Skeletal muscle cell (primary cell): ENCODE measurements at places on chromosomes 6 and 20.

DNA sequence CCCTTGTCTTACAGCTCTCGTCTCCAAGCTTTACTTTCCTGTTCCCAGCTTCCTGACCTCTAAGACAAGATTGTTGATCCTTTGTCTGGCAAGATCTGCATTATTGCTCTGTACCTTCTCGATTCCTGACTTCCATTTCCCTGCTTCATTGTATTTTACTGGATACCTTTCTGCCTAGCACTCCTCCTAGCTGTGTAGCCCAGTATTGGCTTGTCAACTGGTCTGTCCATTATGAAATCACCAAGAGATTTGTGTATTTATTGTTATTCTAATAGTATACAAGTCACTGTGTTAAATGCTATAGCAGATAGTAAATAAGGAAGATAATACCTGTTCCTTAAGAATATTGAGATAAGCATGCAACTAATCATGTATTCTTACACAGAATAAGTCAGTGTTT lies 305.4 kb downstream of the CDKAL1 start:
- DNase-seq = no peak

DNA sequence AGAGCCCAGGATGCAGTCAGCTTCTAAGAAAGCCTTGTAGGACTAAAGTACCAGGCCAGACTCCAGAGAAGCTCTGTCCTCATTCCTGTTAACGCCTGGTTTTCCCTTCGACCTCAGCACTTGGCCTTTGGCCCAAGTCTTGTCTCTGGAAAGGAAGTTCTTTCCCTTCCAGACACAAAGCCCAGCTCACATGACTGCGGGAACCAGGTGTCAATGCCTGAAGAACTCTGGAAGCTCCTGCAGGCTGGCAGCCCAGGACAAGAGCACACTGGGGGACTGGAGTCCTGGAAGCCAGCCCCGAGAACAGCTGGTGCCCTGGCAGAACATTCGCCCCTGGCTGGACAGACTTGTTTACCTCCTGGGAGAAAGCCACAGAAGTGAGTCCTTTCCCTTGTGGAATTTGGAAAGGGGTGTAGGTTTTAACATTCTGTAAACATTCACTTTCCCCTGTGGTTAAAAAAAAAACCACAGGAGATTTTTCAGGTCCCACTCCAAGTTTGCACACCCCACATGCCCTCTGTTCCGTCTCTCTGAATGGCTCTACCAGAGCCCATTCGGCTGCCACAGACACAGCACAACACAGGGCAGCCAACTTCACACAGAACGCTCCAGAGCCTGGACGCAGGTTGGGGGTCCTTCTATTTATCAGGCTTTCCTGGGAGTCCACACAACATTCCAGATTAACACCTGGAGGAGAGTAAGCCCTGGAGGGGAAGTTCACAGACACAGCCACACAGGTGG lies 18.1 kb downstream of the ACSS1 start:
- DNase-seq = no peak

DNA sequence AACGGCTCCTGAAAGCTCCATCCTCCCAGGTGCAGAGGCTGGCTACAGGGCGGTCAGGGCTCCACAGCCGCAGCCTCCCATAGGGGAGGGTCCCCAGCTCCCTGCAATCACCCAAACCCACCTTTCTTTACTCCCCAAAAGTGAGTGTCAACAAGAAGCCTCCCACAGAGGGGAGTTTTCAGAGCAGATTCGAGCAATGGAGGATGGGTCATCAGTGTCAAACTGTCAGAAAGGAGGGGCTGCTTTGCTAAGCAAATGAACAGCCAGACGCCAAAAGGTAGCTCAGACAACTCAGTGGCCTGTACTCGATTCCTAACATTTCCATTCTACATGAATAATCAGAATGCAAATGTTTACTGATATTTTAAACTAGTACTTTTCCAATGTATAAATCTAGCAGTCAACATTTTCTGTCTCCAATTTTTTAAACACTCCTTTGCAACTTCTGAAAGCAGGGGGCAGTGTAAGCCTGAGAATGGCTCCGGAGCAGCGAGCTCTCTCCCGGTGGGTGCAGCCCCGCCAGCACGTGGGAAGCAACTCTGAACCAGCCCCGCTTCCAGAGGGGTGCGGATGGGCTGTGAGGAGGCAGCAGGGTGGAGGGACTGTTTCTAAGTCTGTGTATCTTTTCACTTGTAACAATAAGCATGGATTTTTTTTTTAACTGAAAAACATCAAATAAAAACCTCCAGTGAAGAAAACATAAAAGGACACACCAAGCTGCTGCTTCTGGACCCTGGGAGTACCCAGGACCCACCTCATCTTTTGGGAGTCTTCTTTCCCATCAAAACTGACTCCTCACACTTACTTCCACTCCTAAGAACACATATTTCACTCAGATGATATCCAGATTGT lies 54.9 kb downstream of the TAF4 start:
- DNase-seq = no peak

DNA sequence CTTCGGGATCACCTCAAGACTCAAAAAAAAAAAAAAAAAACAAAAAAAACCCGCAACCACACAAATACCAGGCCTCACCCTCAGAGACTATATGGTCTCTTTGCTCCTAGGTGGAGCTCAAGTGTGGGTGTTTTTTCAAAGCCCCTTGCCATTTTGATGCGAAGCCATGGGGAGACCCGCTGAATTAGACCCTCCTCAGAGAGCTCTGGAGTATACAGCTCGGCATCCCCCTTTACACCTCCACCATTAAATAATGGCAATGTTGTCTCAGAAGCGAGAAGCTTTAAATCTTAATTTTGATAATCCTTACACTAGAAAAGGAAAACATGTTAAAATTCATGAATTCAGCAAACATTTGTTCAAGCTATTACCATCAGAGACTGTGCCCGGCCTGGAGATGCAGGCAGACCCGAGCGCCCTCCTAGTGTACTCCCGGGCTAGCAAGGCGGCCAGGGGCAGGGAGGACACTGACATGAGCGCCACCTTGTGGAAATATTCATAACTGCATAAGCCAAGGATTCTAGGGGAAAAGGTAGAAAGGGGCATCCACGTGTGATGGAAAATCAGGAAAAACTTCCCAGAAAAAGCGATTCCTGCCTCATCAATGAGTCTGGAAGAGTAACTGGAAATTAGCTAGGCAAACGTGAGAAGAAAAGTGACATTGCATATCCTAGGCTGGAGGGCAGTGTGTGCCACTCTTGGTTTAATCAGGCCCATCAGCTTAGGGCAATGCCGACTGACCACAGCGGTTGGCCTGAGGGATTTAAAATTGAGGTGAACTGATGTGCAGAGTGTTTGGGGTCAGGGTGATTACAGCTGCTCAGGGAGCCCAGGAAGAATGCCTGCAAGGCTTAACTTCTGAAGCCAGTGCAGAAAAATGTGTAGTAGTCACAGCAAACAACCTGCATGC lies 72.5 kb downstream of the B3GAT2 start:
- no peak for DNase-seq

DNA sequence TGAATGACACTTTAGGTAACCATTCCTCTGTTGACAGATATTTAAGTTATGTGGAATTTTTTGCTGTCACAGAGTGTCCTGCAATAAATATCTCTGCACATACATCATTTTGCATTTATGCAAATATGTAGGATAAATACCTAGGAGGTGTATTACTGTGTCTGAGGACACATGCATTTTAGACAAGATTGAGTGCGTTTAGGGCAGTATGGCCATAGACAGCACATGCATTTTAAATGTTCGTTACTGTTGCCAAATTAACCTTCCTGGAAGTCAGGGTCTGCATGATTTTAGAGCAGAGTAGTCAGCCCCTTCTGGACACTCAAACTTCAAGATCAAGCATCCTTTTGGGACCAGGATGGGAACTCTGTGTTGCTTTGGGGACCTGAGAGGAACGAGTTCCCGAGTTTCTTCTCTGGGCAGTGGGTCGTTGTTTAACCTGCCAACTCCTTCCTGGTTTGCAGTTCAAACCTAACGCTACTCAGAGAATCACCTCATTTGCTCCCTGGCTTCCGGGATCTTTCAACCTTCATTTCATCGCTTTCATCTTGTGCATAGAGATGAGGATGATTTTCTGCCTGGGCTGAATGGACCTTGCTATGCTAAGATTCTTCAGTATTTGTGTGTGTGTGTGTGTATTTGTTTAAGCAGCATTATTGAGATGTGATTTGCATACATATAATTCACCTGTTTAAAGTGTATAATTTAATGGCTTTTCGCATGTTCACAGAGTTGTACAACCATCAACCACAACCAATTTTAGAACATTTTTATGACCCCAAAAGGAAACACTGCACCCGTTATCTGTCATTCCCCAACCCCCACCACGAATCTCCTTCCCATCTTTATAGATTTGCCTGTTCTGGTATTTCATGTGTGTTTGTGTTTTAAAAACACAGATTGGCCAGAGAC lies 9.8 kb downstream of the BCAS4 start:
- DNase-seq = no peak

GRCh38 chr20:14859627-14860026 lies 522.2 kb upstream of the FLRT3 start:
- no peak for DNase-seq

DNA sequence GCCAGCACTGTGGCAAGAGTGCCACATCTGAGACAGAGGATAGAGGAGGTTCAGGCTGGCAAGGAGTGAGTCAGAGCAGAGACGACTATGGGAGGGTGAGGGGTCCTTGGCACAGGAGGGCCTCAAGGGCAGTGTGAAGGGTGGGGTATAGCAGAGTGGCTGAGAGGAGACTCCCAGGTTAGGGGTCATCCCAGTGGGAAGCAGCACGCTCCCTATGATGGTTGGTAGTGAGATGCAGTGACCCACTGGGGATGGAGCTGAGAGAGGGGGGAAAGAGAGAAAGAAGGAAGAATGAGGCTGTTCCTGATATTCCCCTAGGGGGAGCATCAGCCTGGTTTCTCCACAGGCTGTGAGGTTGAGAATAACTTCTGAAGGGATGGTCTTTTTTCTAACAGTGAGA lies 97.3 kb downstream of the INSM1 start:
- no peak for DNase-seq

DNA sequence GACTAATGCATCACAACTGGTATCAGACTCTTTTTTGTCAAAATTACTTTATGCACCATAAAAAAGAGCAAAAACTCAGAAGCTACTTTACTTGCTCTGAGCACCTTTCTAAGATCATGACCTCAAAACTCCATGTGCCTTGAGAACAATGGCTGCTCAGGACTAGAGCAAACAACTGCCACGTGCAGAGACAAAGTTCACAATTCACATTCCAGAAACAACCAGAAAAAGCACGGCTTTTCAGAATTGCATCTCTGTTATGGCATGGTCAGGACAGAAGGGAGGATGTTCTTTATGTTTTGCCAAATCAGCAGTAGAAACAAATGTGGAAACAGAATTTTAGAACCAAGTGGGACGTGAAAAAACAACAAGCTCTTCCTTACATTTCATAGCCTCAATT lies 70.5 kb downstream of the CNKSR3 start:
- no peak for DNase-seq

DNA sequence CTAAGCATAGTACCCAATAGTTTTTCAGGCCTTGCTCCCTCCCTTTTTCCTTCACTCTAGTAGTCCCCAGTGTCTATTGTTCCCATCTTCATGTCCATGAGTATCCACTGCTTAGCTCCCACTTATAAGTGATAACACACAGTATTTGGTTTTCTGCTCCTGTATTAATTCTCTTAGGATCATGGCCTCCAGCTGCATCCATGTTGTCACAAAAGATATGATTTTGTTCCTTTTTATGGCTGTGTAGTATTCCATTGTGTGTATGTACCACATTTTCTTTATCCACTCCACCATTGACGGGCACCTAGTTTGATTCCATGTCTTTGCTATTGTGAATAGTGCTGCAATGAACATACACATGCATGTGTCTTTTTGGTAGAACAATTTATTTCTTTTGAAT lies 102.9 kb downstream of the FAXC start:
- no peak for DNase-seq

DNA sequence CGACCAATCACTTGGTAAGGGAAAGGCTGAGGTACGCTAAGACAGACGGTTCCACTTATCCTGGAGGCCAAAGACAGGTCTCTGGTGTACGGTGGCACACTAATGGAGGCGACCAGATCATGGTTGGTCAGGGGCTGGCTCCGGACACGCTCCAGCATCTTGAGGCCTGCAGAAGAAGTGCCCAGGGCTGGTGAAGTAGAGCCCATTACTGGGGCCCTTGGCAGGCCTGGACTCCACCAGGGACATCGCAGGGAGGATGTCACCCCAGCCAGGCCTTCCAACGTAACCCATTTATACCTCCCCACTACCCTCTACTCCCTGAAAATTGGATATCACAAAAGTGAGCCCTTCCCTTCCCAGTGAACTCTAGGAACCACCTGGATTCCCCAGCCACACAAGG lies 16.2 kb downstream of the KHDC1L start:
- no peak for DNase-seq

GRCh38 chr6:145529582-145529981 lies 205.7 kb downstream of the EPM2A start:
- DNase-seq = no peak

DNA sequence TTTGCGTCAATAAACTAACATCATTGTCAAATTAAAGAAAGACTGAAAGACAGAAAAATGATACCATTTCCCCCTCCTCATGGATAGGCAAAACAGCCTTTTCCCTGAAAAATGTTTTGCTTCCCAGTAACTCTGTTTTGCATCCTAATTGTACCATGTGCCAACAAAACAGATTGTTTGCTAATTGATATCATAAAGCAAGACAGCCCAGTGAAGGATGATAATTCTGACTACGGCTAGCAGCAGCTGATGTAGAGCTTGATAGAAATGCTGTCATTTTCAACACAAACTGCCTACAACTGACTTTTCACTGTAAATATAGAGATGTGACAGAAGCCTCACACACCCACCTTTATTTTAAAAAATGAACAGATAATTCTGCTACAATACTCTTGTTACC lies 1061.6 kb downstream of the HACE1 start:
- no peak for DNase-seq

DNA sequence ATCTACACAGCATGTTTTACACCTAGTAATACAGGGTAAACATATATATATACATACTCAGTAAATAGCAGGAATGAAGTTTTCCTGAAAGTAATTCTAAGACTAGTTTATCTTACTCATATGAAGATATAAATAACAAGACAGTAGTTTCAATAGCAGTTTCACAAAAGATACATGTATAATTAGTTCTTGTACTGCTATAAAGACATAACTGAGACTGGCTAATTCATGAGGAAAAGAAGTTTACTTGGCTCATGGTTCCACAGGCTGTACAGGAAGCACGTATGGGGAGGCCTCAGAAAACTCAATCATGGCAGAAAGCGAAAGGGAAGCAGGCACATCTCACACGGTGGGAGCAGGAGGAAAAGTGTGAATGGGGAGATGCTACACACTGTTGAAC lies 16.9 kb downstream of the RARS2 start:
- no peak for DNase-seq

GRCh38 chr6:42155293-42155692 lies 12.9 kb upstream of the C6orf132 start:
- DNase-seq = no peak

DNA sequence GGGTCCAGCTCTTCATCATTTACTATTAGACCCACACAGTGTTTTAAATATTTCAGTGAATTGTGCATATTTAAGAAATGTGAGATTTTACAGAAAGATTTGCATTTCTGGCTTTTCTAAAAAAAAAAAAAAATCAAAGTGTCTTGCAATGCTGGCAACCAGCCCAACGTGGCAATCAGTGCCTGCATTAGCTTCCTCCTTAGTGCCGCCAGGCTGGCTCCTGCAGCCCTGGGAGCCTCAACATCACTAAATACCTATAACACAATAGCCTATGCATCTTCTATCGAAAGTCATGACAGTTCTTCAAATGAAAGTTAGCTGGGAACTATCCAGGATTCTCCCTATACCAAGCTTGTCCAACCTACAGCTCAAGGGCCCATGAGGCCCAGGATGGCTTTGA lies 9.4 kb upstream of the CD93 start:
- no peak for DNase-seq
